ENCODE measurements at places on chromosomes 6 and 20. TPM values are rescaled to one million over a fixed set of nuclear protein-coding genes. Genes with fewer than 3 reads are reported as not detected.

PSORS1C2 gene
- total RNA-seq, result not detected

LTB gene
- total RNA-seq, result not detected

FOXS1 gene
- 0.74 TPM for total RNA-seq

FNDC1 gene
- 3.2 TPM for total RNA-seq

HLA-DQA2 gene
- total RNA-seq, result not detected

SLC17A9 gene
- total RNA-seq, result under 0.01 TPM

RTN4IP1 gene
- 6.9 TPM for total RNA-seq

XKR7 gene
- total RNA-seq, result 11.3 TPM

PPIL6 gene
- total RNA-seq, result 21.1 TPM

POLR1H gene
- total RNA-seq, result 6.9 TPM

EYA4 gene
- 0.25 TPM for total RNA-seq

VWA7 gene
- total RNA-seq, result 0.98 TPM

MUC21 gene
- not detected for total RNA-seq

GPR6 gene
- 0.74 TPM for total RNA-seq

Data from temporal lobe (tissue), 4 donors.